SJCRH30 (cell line): ENCODE measurements at places on chromosomes 5 and 9. TPM values are rescaled to one million over a fixed set of nuclear protein-coding genes. Genes with fewer than 3 reads are reported as not detected.

- no peaks in the 10 kb centered on the region for H3K27me3 ChIP-seq
- peak; percentile 68 for DNase-seq
- H3K4me3 ChIP-seq: peak overlapping the region; percentile 51
- peaks cover 7% of the 10 kb centered on the region for H3K4me1 ChIP-seq
- no peaks in the 10 kb centered on the region for H3K36me3 ChIP-seq
Measured at GRCh38 chr9:21576331-21577189, 94.4 kb upstream of the IFNE start.

DNA sequence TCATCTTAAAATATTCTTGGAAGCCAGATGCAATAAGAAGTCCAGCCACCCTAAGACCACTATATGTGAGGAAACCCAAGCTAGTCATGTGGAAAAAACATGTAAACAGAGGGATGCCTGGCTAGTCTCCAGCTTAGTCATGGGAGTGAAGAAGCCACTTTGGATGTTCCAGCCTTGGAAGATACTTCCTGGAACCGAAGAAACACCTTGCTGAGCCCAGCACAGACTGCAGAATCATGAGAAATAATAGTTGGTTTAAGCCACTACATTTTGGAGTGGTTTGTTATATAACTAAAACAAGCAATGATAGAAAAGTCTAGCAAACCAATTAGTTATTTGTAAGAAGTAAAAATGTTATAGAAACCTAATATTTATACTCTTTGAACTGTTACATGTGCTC is 12.6 kb downstream of the DHX29 start:
- H3K36me3 ChIP-seq: peaks cover 51% of the 10 kb centered on the region
- H3K4me3 ChIP-seq: no peak overlapping the region
- no peak for DNase-seq
- no peak overlapping the region for H3K27ac ChIP-seq
- no peaks in the 10 kb centered on the region for H3K27me3 ChIP-seq
- no peaks in the 10 kb centered on the region for H3K4me1 ChIP-seq

GRCh38 chr5:122202952-122203351 is 73.6 kb downstream of the ZNF474 start:
- H3K4me3 ChIP-seq: no peak overlapping the region
- H3K36me3 ChIP-seq: no peaks in the 10 kb centered on the region
- no peak for DNase-seq
- H3K27ac ChIP-seq: no peak overlapping the region
- H3K27me3 ChIP-seq: no peaks in the 10 kb centered on the region

C8G gene
- not detected in 2 replicates for total RNA-seq

HCN1 gene
- under 0.01 TPM in 1 of 2 replicates, not detected in the other for total RNA-seq

CER1 gene
- total RNA-seq: not detected in 2 replicates
